CD4-positive, alpha-beta T cell treated with Interleukin-17A for 4 hours (primary cell): ENCODE measurements at places on chromosomes 12 and 14.
A peak's percentile ranks its signal among the peaks of the same experiment; 100 is the strongest.

GRCh38 chr14:70086685-70087379, 101.9 kb downstream of the SLC8A3 start:
- DNase-seq: no peak

- no peak for DNase-seq
These were observed 54.0 kb upstream of the ARID2 start for GRCh38 chr12:45675534-45675933.

GRCh38 chr12:108381787-108382436, 42.8 kb upstream of the CMKLR1 start:
- DNase-seq: no peak

DNA sequence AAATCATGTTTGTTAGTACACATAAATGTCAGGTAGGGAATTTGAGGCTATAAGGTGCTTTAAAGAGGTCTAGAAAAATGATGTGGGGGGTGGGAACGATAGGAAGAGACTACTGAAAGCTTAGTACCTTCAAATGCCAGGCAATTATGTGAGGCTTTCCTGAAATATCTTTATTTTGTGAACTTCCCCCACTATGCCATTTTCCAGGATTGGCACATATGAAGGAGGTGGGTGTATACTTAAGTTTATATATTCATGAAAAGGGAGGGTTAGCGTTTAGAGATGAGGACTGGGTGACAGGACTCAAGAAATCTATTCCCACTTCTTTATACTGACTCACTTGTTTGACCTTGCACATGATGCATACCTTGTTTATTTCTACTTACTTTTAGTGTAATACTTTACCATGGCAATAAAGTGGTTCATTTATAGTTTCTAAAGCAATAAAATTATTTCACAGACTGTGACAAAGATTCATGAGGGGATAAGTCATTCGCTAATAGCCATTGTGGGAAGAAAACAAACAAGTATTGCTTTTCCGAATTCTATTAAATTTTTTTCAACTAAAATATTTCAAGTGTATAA, 77.1 kb downstream of the PLEKHA5 start:
- DNase-seq: no peak

DNA sequence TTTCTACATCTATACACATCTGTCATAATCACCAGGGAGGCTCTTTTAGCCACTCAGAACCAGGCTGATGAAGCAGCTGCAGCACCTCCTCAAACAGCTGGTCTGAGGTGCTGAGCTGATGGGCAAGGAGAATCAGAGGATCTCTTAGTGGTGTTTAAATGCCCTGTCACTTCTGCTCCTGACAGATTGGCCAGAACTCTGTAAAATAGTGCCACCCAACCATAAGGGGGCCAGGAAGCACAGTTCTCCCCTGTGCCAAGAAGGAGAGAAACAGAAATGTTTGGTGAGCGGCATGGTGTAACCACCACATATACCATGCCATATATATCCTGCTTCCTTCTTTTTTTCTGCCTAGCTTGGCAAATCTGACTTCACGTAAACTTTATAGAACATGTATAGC, 12.8 kb downstream of the SOCS2 start:
- no peak for DNase-seq

GRCh38 chr14:87503711-87504110, 489.3 kb downstream of the GALC start:
- no peak for DNase-seq

DNA sequence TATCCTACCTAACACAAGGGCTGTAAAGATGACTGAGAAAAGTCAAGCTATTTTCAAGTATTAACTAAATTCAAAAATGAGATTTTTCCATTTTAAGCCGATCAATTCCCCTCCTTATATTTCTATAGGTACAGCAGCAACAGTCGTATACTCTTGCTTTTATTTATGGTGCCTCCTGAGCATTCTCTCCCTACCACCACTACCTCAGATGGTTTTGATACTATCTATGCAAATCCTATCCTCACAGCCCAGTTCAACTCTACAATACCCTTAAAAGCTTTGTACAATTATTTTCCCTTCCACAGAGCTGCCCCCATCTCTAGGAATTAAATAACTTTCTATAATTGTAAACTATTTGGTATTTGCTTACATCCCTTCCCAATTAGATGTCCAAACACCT, 52.1 kb downstream of the GALC start:
- no peak for DNase-seq

DNA sequence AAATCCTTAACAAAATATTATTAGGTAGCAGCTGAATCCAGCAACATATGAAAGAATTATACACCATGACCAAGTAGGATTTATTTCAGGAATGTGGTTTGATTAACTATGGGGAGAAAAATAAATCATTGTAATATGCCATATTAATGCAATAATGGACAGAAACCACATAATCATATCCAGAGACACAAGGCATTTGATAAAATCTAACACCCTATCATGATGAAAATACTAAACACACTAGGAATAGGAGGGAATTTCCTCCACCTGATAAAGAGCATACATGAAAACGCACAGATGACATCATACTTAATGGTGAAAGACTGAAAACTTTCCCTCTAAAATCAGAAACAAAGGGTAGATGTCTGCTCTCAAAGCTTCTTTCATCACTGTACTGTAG, 238.9 kb downstream of the PHLDA1 start:
- no peak for DNase-seq

GRCh38 chr12:124093297-124093696, 120.3 kb downstream of the ZNF664 start:
- no peak for DNase-seq

- DNase-seq: no peak
These were observed 7.7 kb upstream of the BCL7A start for GRCh38 chr12:122013791-122014590.

DNA sequence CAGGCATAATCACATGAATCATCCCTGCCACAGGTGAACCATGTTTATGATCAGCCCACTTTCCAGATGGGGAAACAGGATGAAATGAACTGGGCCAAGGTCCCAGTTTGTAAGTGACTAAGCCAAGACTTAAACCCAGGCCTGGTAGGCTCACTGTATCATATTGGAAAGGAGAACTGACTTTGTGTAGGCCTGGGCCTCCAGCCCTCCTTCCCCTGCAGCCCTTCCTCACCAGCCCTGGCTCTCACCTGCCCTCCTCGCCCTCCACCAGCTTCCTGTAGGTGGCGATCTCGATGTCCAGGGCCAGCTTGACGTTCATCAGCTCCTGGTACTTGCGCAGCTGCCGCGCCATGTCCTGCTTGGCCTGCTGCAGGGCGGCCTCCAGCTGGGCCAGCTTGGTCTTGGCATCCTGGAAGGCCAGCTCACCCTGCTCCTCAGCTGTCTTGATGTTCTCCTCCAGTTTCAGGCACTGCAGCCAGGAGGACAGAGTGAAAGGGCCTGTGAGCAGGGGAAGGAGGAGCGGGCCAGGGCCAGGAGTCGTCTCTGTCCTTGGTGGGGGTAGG, 19.8 kb downstream of the KRT80 start:
- no peak for DNase-seq

DNA sequence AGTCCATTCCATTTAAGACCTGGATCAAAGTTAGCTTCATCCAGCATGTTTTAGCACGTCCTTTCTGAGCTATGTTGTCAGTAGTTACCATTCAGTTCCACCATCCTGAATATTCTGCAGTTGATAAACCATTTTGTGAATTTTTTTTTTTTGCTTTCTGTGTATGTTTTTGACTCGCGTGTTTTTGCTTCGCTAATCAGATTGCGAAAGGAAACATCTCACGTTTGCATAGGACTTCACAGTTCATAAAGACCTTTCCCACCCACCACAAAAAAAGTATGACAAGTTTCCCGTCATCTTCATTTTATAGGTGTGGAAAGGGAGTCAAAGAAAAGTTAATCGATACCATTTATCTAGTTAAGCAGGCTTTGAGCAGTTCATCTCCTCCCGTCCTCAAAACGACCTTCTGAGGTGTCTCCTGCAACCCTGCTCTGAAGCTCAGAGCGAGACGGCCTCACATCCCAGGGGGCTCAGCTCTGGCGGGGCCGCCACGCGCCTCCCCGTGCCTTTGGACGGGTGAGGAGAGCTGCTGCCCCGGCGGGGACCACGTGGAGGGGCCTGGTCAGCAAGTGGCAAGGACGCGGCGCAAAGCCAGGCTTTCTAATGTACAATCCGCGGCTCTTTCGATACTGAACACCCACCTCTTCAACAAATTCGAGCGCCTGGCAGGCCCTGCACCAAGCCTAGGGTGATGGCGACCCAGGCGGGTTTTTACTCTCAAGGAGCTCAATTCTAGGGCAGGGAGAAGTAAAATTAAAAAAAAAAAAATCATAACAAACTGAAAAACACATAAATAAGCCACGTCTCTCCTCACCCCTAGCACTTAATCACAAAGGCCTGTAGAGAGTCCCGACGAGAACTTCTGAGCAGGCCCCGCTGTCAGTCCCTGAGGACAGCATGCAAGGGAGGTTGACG, 988 bp upstream of the TMEM263 start:
- DNase-seq: no peak

- peak; percentile 53 for DNase-seq
These were observed 2.1 kb upstream of the PLEK2 start for GRCh38 chr14:67413806-67414769.

DNA sequence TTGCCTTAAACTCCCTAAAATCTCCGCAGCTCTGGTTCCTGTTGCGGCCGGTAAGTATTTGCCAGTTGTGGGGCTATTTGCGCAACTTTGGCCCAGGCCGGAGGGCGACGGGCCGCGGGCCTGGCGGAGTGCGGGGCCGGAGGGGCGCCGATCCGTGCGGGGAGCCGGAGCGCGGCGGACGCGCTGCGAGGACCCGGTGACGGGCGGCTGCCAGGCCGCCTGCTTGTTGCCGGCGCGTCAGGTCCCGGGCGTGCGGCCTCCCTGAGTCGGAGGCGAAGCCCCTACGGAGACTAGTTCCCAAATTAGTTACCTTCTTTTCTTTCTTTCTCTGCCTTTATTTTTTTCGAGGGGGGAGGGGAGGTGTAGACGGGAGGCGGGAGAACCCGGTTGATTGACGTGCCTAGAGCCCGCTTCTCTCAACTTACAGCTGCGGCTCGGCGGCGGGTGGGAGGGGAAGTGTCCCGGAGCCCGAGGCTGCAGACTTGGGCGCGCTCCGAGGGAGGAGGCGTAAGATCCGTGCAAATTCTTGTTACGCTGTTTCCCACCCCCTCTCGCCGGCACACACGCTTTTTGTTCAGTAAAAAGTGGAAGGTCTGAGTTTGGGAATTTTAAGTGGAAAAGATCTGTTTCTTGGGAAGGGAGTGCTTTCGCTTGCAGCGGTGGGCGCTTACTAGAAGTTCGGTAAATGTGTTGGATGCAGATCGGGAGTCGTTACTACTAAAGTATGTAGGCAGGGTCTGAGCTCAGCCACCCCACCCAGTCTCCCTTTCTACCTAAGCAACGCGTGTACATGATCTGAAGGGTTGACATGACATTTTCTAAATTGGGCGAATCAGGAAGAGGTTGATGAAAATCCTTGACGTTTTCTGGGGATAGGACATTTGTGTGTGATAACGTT, 576 bp downstream of the ZBTB1 start:
- DNase-seq: peak; percentile 86

DNA sequence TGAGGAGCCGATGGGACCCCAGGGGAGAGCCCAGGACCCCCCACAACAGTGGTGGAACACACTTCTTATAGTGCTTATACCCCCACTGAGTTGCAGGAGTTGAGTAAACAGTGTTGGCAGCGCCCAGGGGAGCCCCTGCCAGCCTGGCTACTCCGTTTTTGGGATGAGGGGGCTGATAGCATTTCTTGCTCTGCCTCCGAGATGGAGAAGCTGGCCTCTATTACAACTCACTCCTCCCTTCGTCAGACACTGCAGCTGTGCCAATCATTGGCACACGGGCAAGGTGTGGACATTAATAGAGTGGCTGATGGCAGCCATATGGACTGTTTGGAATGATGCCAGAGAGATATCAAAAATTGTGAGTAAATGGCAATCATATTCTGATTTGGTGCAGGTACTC, 94.9 kb upstream of the TMPO start:
- DNase-seq: no peak

GRCh38 chr14:85247071-85247470, 282.9 kb upstream of the FLRT2 start:
- DNase-seq: no peak

DNA sequence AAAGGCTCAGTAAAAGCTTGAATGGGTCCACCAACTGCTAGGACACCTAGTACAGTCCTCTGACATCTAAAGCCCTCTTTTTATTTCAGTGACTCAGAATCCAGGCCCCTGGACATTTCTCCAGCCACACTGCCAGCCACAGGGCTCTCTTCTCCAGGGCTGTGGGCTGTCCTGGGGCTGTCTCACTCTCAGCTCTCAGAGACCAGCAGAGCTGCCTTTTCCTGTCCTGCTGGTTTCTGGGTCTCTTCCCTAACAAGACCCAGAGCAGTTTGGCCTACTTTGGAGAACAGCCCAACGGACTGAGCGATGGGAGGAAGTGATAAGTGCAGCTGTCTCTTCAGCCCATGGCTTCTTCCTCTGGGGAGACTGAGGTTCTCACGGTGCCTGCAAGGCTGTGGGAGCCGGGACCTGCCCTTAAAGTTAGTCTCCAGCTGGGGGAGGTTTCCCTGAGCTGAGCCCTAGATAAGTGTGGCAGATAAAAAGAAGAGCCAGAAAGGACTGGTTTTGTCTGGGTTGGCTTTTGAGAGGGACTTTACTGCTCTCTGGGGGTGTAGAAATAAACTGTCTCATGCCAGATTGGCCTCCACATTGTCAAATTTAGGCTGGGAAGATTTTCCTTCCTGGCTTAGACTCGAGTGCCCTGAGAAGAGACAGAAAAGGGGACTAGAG, 979.8 kb downstream of the VRK1 start:
- DNase-seq: peak; percentile 17

DNA sequence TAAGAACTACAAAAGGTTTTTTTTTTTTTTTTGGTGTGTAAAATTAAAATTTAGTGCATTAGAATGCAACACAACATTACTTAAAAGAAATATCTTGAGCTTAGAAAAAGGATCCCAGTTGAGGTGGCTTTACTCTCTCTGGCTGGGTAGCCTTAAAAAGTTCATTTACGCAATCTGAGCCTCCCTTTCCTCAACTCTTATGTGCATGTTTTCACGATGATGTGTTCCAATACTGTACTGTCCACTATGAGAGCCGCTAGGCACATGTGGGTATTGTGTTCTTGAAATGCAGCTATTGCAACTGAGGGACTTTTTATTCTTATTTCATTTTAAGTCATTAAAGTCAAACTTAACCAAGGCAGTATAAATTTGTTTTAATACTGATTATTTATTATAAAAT, 460.9 kb upstream of the SYT1 start:
- DNase-seq: no peak

GRCh38 chr12:65529771-65530435, 251.4 kb downstream of the MSRB3 start:
- no peak for DNase-seq

GRCh38 chr14:80275208-80275850, 64.0 kb upstream of the DIO2 start:
- no peak for DNase-seq
